Activated gamma-delta T cell treated with anti-CD3 and anti-CD28 coated beads, Interleukin-2, amount 50 U/mL, for 16 hours (primary cell): ENCODE measurements at places on chromosomes 1 and 21.

DNA sequence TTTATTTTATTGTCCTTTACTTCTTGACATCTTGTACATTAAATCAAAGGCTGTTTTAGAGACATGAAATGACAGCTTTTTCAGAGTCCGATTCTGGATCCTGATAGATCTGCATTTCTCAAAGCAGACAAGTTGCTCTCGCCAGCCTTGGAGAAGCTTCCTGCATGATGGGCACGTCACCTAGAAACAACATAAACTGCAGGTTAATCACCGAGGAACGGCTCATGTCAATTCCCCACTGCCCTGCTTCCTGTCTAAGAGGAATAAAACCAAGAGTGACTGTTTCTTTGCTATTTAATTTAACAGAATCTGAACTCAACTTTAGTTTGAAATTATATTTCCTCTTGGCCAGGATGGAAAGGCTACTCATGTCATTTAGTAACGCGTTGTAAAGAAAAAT, 77.0 kb downstream of the RWDD3 start:
- no peak for DNase-seq

- DNase-seq: no peak
These were observed 2.1 kb downstream of the S100A16 start for GRCh38 chr1:153610811-153611301.

- DNase-seq: no peak
These were observed 208.4 kb upstream of the PTBP2 start for GRCh38 chr1:96513136-96513535.

DNA sequence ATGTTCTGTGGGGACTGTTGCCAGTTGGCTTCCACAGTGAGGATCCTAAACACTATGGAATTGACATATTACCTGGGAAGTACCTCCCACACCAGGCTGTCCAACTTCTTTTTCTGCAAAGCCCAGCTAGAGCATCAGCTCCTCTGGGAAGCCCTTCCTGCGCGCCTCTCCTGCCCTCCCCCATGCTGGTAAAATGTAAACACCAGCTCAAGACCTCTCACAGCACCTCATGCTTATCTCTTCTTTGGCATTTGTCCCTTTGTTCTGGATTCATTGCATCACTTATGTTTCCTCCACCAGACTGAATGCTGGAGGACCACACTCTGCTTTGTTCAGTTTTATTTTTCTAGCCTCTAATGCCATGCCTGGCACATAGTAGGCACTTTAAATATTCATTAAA, 172.1 kb downstream of the HHAT start:
- no peak for DNase-seq

DNA sequence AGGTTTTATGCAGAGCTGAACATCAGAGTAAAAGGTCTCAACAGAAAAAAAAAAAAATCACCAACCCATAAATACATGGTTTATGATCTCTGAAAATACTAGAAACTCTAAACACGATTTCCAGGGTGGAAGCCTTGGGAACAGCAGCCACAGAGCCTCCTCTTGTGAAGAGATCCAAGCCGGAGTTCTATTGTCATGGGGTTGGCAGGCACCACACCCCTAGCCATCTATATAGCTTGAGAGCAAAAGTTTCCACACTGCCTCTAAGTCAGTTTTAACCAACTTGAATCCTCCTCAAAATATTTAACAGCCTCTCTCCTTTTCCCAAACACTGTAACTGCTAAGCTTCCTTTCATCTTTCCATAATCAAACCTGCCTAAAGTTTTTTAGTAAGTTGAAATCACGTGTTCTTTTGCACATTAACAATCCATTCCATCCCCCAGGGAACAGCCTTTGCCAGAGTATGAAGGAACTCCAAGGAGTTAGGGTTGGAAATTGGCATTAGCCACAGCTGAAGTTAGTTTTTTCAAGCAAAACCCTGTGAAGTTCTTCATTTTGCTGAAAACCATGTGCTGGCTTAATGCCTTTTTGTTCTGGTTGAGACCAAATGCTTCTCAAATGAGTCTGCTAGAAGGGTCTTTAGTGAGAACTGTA, 13.8 kb upstream of the SEC16B start:
- no peak for DNase-seq

- no peak for DNase-seq
These were observed 198.9 kb upstream of the CACYBP start for GRCh38 chr1:174800876-174801275.

DNA sequence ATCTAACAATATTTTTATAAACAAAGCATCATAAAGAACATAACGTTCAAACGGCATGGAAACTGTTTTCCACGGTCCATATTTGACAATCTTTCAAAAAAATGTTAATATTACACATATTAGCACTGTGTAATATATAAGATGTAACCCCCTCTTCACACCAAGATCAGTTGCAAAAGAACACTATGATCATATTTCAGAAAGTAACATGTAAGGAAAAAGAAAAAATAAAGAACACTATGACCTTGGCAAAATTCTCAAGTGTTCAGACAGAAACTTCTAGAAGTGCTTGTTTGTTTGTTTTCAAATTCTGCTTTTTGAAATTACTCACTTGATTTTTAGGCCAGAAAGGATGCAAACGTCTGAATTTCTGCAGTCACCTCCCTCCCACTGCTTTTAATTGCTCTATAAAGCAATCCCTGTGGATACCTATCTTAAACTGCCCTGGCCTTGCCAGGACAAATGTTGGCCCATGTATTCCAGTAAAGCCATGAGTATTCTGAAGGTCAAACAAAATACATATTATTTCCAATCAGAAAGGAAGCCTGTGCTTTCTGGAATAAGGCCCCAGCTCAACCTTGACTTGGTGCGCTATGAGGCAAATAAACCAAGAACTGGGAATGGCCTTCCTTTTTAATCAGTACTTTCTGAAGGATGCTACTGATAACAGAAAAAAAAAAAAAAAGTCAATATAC, 68.6 kb downstream of the TGFBR3 start:
- no peak for DNase-seq

- DNase-seq: no peak
These were observed 22.1 kb downstream of the ECHDC2 start for GRCh38 chr1:52899445-52899894.

DNA sequence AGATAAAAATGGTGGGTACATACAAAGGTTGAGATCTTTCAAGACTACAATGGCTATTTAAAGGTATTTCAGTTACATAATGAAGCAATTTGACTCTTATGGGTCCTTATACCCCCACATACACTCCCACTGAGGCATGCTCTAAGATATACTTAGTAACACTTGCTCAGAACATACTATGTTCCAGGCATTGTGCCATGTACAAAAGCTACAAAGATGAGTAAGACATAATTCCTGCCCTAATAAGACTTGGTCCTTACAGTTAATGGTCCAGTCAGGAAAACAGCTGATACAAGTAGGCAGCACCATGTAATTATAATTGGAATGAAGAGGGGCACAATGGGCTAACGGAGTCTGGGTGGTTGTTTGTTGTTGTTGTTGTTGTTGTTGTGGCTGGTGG, 166.7 kb upstream of the BEND5 start:
- no peak for DNase-seq

DNA sequence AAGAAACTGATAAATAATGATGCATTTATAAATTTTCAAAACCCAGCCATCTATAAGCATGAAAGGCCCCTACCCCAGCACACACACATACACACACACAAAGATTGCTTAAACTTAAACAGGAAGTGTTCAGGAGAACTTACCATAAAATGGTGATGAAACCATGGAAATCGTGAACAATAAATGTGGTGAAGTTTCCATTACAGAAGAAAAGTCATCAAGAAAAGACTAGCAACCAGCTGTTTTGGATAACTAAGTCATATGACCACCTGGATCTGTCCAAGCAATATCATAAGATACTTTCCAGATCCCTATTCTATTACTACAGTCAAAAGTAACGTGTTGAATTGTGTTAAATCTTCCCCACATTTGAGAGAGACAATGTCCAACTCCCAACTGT, 24.1 kb downstream of the RGS5 start:
- no peak for DNase-seq

DNA sequence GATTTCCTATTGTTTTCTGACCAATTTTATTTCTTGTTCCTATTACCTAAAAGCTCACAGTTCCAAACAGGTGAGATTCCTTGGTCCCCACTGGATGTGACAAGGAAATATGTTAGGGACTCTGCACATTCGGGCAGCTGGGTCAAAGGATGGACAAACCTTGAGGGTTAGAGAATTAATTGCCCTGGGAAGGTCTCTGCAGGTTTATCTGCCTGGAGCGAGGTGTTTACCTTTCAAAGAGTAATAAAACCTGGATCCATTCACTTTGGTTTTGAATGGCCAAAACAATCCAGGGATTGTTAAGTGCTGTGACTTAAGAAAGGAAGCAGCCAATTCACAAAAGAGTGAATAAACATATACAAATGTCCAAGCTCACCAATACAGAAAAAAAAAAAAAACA, 33.6 kb upstream of the RAB4A start:
- no peak for DNase-seq
